MCF 10A (cell line): ENCODE measurements at places on chromosomes 1 and 21.

GRCh38 chr1:221695301-221695700, 46.6 kb downstream of the DUSP10 start:
- DNase-seq: no peak

DNA sequence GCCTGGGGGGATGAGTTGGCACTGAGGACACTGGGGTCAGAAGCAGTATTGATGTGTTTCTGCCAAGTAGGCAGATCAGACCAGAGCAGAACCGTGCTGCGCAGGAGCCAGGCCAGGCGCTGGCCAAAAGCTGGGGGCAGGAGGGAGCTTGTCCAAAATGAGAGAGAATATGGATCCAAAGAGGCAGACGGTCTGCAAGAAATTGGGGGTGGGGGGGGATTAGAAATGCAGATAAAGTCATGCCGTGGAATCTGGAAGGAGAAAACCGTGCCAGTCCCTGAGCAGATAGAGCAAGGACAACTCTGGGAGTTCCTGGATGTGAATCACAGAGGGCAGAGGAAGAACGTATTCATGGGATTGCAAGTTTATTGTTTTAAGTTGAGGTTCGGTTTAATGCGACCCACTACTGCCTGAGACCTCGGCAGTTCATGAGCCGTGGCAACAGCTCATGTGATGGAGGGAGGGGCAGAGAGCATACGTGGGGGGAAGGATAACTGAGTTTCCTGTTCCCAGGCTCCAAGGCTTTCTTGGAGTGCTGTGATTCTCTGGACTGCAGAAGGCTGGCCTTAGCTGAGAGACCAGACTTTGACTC, 224.0 kb downstream of the FGGY start:
- DNase-seq: no peak

DNA sequence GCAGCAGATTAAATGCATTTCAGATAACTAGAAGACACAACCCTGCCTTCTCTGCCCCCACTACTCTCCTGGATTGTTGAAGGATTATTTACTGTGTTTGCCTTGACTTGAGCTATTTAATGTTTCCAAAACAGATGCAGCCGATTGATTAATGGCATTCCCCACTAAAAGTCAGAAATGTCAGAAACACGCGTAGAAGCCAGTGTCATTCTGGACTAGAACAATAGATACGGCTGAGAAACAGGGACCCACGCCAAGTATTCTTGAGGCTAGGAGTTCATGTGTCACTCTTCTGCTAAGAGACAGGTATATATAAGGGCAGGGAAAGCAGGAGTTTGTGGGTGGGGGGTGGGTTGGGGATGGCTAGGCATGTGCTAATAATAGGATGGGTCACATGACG, 366.7 kb upstream of the PROX1 start:
- no peak for DNase-seq

DNA sequence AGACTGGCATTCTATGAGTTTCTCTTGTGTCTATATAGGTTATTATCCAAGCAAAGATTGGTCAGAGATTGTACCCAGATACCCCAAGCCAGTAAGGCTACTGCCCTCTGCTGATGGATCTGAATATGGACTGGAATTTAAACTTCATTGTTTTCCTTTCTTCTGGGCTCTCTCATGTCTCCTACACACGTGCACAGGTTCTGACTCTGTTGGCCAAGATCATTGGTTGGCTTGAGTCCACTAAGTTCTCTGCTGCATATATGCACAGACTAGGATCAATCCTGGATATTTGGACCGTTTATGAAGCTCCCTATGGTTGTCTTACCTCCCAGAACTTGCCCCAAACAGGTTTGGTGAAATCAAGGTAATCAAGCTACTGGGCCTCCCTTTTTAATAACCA, 69.7 kb downstream of the CC2D1B start:
- DNase-seq: peak; percentile 70

DNA sequence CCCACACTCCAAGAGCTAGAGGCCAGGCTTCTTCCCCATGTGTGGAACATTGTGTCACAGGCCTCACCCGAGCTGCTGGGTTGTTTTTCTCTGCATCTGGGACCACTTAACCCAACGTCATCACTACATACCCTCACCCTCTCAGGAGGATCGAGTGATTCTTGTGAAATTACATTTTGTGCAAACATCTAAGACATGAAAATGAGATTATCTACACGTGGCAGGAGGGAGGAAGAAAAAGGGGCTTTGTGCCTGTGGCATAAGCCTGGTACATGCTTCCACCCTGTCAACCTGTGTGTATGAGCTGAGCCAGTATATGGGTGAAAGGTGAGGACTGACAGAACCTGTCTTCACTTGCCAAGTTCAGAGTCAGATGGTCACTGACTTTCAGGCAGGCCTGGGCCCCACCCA, 1.6 kb downstream of the CPT2 start:
- DNase-seq: peak; percentile 30

DNA sequence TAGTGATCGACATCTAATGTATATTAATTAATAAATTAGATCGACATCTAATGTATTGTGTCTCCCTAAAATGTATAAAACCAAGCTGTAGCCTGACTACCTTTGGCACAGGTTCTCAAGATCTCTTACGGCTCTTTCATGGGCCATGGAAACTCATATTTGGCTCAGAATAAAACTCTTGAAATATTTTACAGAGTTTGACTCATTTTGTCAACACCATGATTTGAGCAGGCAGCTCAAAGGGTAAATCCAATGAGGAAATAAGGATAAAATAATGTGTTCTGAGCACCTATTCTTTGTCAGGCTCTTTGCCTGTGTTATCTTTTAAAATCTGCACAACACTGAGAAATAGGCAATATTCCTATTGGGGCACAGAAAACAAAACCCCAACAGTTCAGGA, 223.4 kb upstream of the DUSP10 start:
- no peak for DNase-seq

DNA sequence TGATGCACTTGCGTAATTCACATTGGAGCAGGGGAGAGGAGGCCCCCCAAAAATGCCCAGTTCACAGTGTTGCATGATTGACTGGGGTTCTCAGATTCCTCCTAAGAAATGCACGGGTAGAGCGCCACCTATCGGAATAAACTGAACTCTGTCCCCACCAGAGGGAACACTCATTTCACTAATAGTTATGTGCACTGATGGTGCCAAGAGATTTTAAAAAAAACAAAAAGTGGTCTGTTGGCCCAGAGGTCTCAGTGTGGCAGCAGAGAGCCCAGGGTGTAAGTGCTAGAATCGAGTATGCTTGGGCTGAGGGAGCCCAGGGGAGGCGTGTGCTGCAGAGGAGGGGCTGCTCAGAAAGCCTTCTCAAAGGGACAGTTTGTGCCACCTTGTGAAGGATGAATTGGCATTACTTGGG, 6.9 kb downstream of the PINK1 start:
- peak; percentile 66 for DNase-seq
